ENCODE measurements at places on chromosomes 4 and X. TPM values are rescaled to one million over a fixed set of nuclear protein-coding genes. Genes with fewer than 3 reads are reported as not detected.

The TEX13B gene
- not detected for polyA plus RNA-seq

DNA sequence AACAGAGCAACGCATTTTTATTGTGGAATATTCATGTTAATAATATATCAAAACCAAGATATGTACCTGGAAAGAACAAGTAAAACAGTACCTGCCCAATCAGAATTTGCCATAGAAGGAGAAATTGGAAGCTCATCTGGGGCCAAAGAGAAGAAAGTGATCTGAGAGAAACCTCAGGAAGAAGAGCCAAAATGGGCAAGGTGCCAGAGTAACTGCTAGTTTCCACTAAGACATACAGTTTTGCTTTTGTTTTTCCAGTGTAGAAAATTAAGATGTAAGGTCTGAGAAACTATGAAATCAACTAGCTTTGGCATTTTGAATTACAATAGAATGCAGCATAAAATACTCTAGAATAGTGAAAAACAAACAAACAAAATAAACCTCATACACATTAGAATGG is 2201.2 kb downstream of the ARAP2 start:
- H3K27me3 ChIP-seq, result no peaks in the 10 kb centered on the region
- no peak for DNase-seq
- H3K36me3 ChIP-seq, result no peaks in the 10 kb centered on the region
- no peak overlapping the region for H3K4me3 ChIP-seq
- H3K4me1 ChIP-seq, result no peaks in the 10 kb centered on the region
- H3K27ac ChIP-seq, result no peak overlapping the region

DNA sequence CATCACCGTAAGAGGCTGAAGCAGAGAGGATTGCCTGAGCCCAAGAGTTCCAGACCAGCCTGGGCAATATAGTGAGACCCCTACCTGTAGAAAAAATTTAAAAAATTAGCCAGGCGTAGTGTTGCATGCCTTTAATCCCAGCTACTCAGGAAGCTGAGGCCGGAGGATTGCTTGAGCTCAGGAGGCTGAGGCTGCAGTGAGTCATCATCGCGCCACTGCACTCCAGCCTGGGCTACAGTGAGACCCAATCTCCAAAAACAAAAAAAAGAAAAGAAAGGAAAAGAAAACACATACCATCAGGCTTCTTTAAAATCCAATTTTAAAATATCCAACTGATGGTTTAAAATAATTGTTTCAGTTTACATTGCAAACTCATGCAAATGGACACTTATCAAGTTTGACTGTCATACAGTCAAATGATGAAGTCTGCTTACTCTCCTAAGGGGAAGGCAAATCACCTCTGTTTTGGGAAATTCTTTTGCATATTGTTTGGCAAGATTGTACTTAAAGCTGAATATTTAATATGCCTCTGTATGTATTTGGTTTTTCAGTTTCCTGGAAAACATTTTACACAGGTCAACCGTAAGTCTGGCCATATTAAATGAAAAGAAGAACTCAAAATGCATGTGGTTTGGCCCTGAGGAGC is 23.7 kb upstream of the TENM3 start:
- no peaks in the 10 kb centered on the region for H3K36me3 ChIP-seq
- DNase-seq, result no peak
- no peak overlapping the region for H3K4me3 ChIP-seq
- no peaks in the 10 kb centered on the region for H3K4me1 ChIP-seq

DNA sequence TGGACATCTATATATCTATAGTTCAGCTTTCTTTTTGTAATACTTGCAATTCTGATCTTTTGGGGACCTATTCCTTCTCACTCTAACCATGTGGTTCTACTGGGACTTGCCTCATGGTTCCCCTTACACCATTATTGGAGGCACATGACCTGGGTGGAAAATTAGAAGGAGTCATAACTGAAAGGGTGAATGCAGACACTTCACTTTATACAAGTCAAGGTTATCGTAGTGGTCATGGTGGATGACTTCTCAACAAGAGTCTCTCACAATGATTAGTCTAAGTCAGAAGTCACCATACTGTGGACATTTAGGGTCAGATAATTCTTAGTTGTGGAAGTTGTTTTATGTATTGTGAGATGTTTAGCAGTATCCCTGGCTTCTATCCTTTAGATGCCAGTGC is 10.5 kb upstream of the EIF4E start:
- no peaks in the 10 kb centered on the region for H3K36me3 ChIP-seq
- DNase-seq, result no peak
- no peaks in the 10 kb centered on the region for H3K4me1 ChIP-seq
- no peak overlapping the region for H3K27ac ChIP-seq

DNA sequence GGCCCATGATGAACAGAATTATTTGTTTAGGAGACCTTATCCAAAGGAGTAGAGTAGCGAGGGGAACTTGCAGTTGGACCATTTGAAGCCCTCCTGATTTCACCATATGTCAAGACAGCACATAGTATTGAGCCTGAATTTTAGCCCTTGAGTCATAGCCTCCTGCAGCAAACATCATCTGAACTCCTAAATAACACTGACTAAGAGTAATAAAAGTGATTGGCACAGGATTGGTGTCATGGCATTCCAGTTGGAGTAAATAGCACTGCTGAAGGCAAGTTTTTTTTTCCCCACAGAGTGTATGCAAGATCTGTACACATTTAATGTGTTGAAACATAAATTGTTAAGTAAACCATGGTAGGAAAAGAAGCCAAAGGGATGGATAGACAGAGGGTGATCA is 89.0 kb downstream of the COMMD8 start:
- H3K27ac ChIP-seq, result no peak overlapping the region
- no peaks in the 10 kb centered on the region for H3K4me1 ChIP-seq
- peaks cover 4% of the 10 kb centered on the region for H3K27me3 ChIP-seq
- no peak for DNase-seq
- H3K36me3 ChIP-seq, result no peaks in the 10 kb centered on the region

Data from immature natural killer cell (primary cell).